Brain microvascular endothelial cell (primary cell): ENCODE measurements at places on chromosomes 16 and 17.

DNA sequence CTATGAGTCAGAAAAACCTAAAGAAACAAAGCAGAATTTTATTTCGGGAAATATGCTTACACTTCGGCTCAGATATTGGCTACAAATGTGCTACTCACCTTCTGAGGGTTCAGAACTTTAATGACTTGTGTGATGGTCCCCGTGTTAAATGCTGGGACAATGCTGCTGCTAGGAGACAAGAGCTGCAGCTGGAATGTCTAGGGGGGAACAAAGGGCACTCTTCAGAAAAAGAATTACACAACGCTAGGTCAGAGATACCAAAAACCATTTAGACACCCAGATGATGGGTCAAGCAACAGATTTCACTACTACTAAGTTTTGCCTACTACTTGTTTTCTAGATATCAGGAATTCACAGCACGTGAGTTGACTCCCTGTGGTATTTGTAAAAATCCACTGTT is 10.0 kb upstream of the PHLPP2 start:
- no peak for DNase-seq

GRCh38 chr17:15437303-15437635 is 30.2 kb downstream of the CDRT4 start:
- no peak for DNase-seq

DNA sequence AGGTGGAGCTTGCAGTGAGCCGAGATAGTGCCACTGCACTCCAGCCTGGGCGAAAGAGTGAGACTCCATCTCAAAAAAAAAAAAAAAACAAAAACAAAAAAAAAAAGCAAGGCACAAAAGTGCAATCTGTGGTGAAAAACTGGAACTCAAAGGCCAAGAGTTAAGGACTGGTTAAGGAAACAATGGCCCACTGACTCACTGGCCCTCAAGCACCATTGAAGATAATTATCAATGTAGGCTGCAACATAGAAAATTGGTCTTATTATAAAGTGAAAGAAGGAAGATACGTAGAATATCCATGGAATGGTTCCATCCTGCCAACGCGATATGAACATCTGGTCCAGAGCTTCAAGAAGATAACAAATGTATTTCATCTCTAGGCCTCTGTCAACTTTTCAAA is 444.2 kb downstream of the SOX9 start:
- no peak for DNase-seq

DNA sequence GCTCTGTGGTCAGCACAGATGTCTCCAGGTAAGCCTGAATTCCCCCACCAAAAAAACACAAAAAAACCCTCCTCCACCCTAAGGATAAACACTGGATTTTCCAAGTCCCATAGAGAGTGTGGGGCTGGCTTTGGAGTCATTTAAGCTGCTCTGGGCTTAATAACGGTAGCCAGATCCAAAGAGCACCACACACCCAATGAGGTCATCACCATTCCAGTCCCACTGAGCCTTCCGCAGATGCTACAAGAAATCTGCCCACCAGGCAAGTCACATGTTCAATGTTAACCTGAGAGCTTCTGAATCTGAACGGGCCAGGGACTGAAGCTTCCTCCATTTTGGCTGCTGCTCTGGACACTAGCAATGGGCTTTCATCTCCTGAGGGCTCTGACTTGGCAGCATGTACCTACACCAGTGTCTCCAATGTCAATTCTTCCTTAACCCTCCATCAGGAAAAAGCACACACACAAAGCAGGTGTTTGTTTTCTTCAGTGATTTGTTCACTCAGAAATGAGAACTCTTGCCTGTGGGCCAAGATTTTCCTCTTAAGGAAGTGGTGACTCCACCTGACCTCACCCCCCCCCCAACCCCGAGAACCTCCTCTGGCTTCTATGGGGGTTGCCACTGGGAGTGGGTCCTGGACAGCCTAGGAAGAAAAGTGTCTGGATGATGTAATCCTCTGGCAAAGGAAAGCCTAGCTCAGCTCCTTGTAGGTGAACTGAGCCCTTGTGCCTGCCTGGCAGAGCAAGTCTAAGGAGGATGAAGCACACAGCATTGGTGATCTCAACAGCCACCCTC is 220.1 kb downstream of the FOXL1 start:
- no peak for DNase-seq

- DNase-seq, result no peak
Observed at GRCh38 chr16:72751076-72751475, 296.9 kb downstream of the ZFHX3 start.
